ENCODE measurements at places on chromosomes 5 and 9. TPM values are rescaled to one million over a fixed set of nuclear protein-coding genes. Genes with fewer than 3 reads are reported as not detected.

DNA sequence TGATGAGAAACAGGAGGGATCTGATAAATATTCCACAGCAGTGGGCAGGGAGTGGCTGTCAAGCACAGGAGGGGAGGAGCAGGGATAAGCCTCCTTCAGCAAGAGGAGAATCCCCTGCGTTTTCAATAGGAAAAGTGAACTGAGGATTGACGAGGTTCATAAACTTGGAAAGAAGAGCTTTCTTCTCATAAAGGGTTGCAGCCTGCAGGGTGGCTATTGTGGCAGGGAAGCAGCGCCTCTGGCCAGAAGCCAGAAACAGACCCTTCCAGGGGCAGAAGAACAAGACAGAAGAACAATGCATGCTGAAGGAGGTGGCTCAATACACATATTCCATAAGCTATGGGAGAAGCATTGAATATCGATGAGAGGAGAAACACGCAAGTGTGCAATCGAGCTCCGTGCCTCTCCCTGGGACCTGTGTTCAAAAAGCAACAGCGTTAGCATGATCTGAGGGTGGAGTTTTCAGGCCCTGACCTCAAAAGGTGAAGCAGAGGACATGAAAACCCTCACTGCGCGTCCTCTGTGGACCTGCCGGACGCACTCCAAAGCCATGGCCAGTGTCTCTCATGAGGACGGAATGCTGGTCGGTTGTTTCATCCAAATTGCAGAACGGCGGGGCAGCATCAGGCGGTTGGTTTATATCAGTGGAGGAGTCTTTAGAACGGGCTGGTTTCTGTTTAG, 67.6 kb downstream of the ANKRD33B start:
- no peaks in the 10 kb centered on the region for H3K36me3 ChIP-seq
- peaks cover 9% of the 10 kb centered on the region for H3K4me1 ChIP-seq
- no peaks in the 10 kb centered on the region for H3K27me3 ChIP-seq
- no peak overlapping the region for H3K27ac ChIP-seq

Gene SLC25A2
- 0.04 TPM for polyA plus RNA-seq

- no peak overlapping the region for H3K27ac ChIP-seq
- no peaks in the 10 kb centered on the region for H3K36me3 ChIP-seq
- no peaks in the 10 kb centered on the region for H3K4me1 ChIP-seq
- no peak for DNase-seq
- no peaks in the 10 kb centered on the region for H3K27me3 ChIP-seq
Observed at GRCh38 chr5:162607879-162608278, 540.3 kb downstream of the GABRG2 start.

- H3K4me3 ChIP-seq, result no peak overlapping the region
- no peaks in the 10 kb centered on the region for H3K4me1 ChIP-seq
- no peaks in the 10 kb centered on the region for H3K36me3 ChIP-seq
- no peak for DNase-seq
- H3K27ac ChIP-seq, result no peak overlapping the region
- H3K27me3 ChIP-seq, result peaks cover 15% of the 10 kb centered on the region
Observed at GRCh38 chr5:943918-944620, 51.4 kb downstream of the TRIP13 start.

- no peak overlapping the region for H3K27ac ChIP-seq
- H3K36me3 ChIP-seq, result no peaks in the 10 kb centered on the region
- no peak for DNase-seq
- H3K4me1 ChIP-seq, result no peaks in the 10 kb centered on the region
- H3K4me3 ChIP-seq, result no peak overlapping the region
- no peaks in the 10 kb centered on the region for H3K27me3 ChIP-seq
Observed at GRCh38 chr5:106854922-106855321, 815.8 kb downstream of the EFNA5 start.

- no peaks in the 10 kb centered on the region for H3K27me3 ChIP-seq
- DNase-seq, result no peak
- no peak overlapping the region for H3K4me3 ChIP-seq
Observed at GRCh38 chr9:21904371-21904770, 89.8 kb downstream of the CDKN2A start.

Measured in psoas muscle (tissue), 8 donors.